Right ventricle myocardium inferior (tissue), 1 donor: ENCODE measurements at places on chromosomes 13 and 19.

DNA sequence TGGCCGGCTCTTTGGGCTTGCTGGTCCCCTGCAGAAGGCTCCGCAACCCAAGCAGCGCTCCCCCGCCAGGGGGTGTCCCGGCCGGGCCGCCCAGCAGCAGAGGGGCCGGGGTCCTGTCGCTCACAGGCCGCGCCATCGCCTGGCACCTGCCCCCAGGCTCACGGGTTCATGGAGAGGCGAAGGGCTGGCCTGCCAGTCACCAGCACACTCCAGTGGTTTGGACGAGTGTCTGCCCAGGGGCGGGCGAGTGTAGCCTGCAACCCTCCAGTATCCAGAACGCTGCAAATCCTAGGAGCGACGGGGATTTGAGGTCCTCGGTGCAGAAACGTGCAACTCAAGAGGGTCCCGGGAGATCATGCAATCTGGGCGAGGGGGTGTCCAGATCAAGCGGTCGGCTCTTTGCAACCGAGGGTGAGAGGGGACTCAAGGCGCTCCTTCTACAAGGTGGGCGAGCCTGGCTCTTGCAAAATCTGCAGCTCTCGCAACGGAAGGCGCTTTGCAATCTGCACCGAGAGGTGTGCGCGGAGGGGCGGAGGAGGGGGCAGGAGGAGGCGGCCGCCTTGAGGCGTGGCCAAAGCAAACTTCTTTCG lies at the start of gene DBP:
Gene DBP, minus strand, starts transcription at position 521 of the 590 bp plus-strand sequence. Its CDS starts 385 bp downstream, at position 136.
- no peak for DNase-seq

- DNase-seq: no peak
Measured at GRCh38 chr19:23254141-23254910, 4.1 kb upstream of the ZNF724 start.

DNA sequence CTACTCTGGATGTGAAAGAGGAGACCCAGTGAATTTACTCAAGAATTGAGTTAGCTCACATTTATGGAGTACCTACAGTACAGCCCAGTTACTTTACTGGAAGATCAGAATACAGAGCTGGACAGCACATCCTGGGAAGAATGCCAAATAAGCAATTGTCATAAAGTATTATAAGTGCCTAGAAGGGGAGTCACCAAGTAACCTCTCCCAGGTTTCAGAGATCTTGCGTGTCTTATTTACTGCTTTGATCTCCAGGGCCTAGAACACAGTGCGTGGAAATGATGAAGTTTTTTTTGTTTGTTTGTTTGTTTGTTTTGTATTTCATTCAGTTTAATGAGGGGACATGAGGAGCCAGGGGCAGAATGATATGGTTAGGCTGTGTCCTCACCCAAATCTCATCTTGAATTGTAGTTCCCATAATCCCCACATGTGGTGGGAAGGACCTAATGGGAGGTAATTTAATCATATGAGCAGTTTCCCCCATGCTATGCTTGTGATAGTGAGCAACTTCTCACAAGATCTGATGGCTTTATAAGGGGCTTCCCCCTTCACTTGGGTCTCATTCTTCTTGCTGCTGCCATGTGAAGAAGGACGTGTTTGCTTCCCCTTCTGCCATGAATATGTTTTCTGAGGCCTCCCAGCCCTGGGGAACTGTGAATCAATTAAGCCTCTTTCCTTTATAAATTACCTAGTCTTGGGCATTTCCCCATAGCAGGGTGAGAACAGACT lies 5.2 kb downstream of the GARRE1 start:
- no peak for DNase-seq

DNA sequence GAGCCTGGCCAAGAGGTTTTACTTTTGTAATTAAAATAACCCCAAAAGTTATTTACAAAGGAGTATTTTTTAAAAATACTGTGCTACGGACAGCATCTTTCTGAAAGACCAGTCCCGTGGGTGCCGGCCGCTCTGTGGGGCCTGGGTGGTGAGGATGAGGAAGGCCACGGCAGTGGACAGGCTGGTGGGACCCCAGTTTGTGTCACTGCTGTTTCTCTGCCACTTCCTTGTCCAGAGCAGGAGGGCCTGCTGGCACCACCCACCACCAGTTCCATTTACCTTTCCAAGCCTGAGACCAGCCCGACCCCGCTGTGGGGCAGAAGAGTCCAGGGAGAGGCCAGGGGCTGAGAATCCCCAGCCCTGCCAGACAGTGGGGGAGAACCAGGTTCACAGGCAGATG lies 23.8 kb downstream of the ELAVL1 start:
- DNase-seq: no peak

DNA sequence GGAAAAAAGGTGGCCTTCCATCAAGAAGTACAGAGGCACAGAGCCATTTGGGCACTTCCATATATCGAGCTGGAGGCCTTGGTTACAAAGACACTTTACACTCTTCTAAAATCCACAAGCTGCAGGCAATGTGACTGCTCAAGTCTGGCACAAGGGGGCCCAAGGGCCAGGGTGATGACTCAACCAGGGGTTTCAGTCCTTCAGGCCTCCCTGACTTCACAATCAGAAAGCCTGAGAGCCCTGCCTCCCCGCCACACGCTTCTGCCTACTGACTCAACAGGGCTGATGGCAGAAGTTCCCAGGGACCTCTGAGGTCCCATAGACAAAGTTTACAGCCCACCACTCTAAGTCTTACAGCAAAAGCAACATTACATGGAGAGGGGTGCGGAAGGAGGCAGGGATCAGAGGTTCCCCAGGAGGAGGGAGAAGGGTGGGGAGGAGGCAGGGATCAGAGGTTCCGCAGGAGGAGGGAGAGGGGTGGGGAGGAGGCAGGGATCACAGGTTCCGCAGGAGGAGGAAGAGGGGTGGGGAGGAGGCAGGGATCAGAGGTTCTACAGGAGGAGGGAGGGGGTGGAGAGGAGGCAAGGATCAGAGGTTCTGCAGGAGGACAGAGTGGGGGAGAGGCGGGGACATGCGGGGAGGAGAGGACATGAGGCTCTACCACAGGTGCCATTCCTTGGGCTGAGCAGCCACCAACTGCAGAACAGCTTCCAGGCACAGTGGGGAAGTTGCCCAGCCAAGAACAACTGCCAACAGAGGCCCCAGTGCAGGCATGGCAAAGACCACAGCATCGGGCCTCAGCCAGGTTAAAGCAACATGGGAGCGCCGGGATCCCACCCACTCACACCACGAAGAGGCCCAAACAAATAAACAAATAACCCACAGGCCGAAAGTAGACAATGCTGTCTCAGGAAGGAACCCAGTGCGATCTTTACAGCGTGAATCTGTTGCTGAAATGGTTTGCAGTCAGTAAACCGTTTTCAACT lies 52.0 kb downstream of the SLC7A1 start:
- DNase-seq: no peak

DNA sequence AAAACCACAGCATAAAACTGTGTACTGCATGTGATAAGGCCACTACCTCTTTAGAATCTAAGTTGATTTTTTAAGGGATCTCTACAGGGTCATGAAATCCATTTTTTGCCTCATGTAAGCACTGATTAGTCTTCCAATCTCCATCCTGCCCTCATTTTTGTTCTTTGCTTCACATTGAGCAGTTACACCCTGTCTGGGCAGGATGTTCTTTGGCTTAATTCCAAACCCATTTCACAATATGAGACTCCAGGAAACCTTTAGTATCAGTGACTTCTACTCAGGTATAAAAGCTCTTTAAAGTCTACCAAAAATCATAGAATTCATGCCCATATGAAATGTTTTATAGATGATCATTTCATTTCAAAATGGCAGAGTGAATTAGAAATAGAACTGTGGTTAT lies 592.6 kb downstream of the TBC1D4 start:
- no peak for DNase-seq
